Activated CD4-positive, alpha-beta T cell treated with anti-CD3 and anti-CD28 coated beads, Interleukin-2, amount 50 U/mL, for 24 hours (primary cell): ENCODE measurements at places on chromosomes 11 and 22.

DNA sequence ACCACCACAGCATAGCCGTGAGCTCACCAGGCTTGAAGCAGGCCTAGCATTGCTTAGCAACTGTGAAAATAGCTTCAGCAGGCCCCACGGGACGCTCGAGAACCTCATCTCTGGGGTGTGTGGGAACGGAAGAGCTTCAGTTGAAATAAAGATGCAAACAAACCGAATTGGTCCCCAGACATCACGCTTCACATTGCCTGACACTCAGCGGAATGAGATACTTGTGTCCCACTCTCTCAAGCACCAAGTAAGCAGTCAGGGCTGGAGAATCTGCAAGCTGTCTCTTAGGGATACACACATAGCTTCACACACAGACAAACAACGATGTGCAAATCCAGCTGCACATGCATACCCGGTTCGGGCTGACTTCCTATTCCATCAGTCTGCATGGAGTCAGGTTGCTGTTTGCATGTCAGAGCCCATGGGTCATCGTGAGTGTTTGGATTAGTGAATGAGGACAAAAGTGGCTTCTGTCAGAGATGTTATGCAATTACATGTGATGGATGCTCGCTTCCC, 205.7 kb downstream of the SNX19 start:
- no peak for DNase-seq

- no peak for DNase-seq
Observed at GRCh38 chr22:42881298-42881697, 24.2 kb upstream of the ARFGAP3 start.

DNA sequence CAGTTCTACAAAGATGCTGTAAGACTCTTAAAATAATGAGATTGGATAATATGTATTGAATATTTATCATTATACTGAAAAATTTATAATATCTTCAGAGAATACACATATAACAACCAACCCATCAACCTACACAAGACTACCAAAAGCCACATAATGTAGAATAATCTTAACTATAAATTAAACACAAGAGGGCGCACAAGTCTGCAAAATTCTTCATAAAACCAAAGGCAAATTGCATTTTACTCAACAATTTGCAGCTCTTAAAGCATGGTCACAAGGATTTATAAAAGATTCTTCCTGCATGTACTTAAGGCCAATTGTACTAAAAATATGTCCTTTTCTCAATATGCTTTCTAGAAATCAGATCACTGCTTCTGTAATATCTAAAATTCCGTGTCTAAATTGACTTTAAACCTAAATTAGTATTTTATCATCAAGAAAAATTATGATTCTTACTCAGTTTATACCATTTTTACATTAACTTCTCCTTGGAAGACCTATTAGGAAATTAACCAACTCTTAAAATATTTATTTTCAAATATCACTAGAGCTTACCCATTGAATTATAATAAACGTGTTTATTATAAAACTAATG, 79.0 kb downstream of the TTC28 start:
- DNase-seq, result no peak

GRCh38 chr22:31954535-31955523, 10.5 kb downstream of the YWHAH start:
- no peak for DNase-seq

DNA sequence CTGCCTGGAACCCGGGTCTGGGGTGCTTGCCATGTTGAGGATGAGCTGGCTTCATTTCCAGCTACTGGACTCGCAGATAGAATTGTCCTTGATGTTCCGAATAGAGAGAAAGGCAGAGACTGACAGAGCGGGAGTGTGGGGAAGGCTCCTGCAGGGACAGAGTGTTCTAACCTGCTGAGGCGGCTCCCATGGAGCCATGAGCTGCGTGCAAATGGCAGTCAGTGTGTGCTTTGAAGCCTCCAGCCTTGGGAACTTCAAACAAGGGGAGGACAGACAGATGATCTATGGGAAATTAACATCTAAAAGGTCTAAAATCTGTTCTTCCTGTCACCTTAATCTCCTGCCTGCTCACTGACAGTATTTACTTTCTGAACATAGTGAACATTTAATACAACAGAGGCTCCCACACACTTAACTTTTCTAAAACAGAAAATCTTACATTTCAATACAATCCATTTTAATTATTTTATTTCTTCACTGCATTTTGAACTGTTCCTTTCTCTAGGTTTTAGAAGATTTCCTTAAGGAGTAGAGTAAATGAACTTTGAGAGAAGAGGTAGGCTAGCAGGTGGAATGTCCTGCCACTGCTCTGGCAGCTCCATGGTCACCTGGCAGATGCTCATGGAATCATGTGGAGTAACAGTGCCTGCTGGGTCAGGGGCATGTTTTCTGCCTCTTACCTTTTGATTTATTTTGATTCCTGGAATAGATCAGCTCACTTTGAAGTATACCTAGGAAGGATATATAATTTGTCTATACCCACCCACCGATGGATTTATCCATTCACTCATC, 481.7 kb downstream of the NTM start:
- DNase-seq, result no peak

- no peak for DNase-seq
Observed at GRCh38 chr11:11400635-11401232, 47.7 kb upstream of the CSNK2A3 start.

DNA sequence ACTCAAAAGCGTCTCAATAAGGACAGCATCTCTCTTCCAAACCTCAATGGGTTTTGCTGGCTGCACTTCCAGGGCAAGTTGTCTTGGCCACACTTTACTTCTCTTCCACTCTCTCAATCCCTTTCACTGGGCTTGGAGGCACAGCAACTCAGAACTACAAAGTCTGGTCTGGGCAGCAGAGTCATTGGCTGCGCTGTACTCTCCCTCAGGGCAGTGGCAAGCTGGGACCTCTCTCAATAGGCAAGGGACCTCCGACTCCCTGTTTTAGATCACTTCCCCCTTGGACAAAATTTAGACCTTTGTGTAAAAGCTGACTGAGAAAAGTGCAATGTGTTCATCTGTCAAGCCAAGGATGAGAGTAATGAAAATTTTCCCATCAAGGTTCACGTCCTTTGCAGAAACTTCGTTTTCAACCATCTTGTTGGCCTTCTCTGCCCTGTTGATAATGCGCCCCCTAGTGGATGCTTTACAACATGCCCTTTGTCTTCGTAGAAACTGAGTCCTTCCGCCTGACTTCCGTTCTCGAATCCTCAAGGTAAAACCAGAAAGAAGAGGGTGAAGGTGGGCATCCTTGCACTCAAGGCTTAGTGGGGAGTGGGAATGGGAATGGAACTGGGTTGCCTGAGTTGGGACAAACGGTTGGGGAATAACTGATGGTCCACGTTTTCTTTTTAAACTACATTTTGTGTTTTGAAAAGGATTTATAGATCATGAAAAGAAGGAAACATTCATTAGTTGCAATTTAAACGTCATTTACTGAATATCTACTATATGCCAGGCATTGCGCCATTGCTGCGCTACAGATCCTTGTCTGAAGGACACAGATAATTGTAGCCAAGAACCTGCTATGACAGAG, 99.1 kb downstream of the CD44 start:
- DNase-seq, result no peak

DNA sequence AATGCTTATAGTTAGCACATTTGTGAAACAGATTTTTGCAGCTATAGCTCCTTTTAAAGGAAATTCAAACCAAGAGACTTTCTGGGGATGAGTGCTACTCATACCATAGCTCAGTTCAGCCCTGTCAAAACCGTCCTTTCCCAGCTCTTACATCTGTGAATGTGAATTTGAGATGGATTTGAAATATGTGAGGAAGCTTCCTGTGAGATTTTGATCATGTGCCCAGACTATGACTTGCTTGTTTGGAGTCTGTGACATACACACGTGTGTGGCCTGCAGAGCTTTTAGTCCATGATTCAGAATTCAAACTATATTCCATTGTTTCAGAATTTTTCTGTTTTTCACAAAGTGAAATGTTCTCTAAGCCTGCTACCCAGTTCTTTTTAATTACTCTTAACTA, 4.4 kb upstream of the MMP1 start:
- no peak for DNase-seq

DNA sequence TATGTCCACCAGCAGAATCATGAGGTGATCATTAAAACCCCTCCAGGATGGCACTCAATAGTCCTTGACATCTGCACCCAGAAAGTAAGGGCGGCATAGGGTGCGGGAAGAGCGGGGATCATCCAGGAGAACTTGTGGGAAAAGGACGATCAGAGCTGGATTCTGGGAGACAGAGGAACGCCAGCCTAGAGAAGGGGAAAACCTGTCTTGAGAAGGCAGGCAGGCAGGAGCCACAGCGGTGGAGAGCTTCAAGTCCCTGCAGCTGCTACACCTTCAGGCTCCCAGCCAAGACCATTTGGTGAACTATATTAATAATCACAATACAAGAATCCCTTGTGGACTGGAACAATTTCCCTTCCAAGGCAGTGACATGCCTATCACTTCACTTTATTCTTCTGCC, 134.3 kb downstream of the BUD13 start:
- no peak for DNase-seq

DNA sequence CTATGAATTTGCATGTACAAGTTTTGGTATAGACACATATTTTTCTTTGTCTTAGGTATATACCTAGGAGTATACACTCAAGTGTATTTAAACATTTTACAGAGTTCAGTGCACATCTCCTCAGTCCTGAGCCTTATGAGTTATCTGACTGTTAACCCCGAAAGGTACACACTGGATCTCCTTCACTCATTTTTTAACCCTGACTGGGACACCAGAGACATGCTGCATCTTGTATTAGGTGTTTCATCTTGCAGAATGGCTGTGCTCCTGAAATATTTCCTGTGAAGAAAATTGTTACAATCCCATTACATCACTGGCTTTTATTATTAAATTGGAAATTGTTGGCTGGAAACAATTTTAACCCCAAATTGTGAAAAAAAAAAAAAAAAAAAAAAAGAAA, 15.3 kb downstream of the PARVA start:
- DNase-seq, result no peak

DNA sequence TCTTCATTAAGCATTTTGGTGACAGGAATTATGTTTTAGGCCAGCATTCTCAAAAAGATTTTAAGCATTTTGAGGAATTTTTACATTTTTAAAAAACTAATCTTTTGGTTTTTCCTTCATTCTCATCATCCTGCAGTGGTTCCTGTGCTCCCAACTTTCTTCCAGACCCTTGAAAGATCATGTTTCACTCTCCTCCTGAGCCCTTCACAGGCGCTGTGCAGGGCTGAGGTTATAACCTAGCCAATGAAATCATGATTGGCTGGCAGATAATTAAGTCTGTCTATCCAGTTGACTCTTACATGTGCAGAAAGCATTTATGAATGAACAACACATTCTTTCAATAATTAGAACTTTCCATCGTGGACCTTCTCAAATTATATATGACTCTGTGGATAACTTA, 226.3 kb downstream of the DDX10 start:
- no peak for DNase-seq
